ENCODE measurements at places on chromosomes 2 and 18.

DNA sequence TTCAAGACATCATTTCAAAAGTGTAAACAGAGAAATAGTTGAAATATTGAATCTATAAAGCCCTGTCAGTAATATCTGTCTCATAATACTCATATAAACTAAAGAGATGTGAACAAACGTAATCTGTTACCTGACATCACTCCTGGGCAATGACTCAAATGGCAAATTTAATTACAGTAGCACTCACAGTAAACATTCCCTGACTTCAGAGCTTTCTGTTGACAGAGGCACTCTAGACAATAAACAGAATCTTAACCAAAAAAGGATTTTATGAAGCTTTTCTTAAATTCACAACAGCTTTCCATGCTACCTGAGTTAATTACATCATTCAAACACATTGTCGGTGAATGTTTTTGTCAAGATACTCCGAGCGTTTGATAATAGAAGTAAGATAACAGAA, 128.1 kb upstream of the PDE1A start:
- DNase-seq: no peak

- no peak for DNase-seq
Observed at GRCh38 chr2:213863541-213863940, 547.3 kb upstream of the VWC2L start.

GRCh38 chr2:96121414-96121813, 5.0 kb upstream of the ADRA2B start:
- DNase-seq: no peak

DNA sequence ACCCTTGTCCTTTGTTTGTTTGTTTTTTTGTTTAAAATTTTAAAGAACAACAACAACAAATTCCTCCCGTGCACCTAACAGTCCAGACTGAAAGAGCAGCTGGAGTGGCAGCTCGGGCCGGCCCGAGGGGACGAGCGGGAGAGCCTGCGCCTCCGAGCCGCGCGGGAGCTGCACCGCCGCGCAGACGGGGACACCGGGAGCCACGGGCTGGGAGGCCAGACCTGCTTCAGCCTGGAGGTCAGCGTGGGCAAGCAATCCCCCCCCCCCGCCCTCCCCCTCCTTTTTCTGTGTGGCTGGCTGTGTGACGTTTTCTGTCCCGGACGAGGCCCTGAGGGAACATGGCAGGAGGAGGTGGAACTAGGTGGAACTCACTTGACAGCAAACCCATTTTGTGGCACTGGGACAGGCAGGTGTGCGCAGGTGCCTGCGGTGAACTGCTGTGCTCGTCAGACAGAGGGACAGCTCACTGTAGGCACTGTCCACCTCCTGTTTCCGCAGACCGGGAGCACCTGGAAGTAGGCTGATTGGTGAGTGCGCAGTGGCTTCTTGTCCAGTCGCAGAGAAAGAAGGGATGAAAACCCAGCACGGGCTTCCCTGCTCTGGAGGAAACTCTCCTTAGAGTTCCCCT, 80.6 kb downstream of the MTCL1 start:
- no peak for DNase-seq

DNA sequence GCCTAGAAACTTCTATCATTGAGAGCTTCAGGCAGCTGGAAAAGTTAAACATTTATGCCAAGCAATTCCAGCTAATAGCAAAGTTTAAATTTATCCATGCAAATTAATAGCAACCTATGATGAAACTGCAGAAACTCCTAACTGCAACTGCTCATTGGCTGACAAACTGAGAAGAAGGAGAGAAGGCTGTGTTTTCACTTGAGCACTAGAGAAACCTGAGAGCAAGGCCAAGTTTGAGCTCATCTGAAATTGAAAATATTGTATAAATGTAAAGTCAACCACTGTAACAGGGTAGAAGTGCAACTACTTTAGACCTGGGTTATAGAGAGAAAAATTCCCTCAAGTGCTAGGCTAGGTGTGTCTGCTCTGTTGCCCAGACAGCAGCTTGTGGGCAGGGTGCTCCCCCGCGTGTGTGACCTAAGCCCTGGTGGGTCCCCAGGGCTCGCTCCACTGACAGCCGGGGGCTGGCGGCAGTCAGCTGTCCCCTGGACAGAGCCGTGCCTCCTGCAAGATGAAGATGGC, 50.2 kb downstream of the CABYR start:
- DNase-seq: no peak

DNA sequence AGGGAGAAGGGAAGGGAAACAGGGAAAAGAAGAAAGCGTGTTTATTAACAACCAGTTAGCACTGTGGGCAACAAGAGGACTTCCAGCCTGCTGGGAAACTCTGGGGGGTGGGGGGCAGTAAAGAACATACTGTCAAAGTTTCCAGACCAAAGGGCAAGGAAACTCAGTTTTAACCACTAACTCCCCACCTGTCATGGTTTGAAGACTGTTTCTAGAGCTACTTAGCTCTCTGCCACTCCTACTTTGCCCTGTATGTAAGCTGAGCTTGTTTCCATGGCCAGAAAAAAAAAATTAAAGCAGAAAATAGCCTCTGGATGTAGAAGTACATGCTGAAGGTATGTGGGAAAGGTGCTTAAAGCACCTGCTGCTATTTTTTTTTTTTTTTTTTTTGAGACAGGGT, 11.0 kb upstream of the PTPN2 start:
- DNase-seq: no peak

DNA sequence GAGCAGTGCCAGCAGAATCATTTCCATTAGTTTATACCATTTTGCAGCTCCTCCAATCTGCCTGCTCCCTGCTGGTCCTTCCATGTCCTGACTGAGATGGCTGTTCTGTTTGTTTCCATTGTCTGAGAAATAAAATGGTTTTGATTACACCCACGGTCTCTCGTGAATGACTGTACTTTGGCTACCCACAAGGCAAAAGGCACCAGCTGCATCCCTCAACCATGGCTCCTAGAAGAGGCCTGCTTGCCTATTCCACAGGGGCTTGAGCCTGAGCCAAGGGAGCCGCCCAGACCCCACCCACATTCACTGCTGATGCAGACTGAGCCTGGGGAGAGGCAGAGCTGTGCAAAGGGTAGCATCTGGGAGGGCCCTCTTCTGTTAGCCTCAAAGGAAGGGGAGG, 31.2 kb downstream of the MARCHF4 start:
- peak; percentile 19 for DNase-seq

DNA sequence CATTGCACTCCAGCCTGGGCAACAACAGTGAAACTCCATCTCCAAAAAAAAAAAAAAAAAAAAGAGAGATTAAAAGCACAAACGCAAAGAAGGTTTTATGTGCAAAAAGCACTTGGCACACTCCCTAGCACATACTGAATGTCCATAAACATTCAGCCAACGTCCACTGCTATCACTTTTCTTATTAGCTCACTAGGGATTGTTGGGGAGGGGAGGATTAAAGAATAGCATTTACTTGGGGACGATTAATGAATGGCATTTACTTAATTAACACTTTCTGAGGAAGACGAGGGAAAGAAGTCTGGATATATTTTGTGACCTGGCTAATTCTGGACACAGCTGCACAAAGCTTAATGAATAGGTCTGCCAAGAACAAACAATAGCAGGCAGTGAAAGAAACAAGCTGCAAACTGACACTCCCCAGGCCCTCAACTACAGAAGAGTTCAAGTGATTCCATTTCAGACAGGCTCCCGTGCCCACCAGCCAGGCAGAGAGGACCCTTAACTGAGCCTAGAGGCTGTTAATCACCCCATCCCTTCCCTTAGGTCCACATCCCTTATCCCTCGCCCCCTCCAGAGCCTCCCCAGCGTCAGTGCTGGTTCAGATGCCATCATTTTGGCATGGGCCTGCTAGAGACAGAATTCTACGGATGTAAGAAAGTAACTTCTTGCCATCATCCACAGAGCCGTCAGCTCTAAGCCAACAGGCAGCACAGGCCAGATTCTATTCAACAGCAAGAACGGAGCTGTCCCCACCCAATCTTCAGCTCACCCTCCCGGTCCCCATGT, 7.4 kb downstream of the CYB5A start:
- DNase-seq: peak; percentile 66

DNA sequence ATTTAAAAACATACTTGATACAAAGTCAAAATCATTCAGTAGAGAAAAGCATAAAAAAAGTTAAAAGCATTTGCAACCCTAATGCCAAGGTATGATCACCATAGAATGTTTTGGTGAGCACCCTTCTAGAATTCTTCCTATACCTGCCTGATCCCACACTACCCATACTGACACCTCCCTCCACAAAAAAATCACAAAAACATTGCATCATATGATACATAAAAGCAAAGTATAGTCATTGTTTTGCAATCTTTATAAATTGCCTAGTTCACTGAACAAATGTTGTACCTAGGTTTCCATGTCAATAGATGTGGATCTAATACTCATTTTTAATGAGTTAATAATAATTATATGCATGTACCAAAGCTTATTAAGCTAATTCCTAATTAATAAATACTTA, 54.1 kb downstream of the SLC9A4 start:
- no peak for DNase-seq

GRCh38 chr18:26617151-26617554, 68.8 kb upstream of the KCTD1 start:
- no peak for DNase-seq

DNA sequence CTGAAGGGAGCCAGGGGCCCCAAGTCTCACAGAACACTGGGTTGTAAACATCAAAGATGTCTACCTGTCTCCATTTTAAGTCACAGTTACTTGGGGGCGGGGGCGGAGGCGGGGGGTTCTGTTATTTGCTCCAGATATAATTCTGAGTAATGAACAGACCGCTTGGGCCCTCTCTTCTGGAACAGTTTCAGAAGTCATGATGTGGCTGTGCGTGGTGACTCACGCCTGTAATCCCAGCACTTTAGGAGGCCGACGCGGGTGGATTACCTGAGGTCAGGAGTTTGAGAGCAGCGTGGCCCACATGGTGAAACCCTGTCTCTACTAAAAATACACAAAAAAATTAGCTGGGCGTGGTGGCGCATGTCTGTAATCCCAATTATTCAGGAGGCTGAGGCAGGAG, 157.9 kb upstream of the APCDD1 start:
- DNase-seq: no peak

- no peak for DNase-seq
Observed at GRCh38 chr18:44039826-44040225, 640.9 kb upstream of the SETBP1 start.

DNA sequence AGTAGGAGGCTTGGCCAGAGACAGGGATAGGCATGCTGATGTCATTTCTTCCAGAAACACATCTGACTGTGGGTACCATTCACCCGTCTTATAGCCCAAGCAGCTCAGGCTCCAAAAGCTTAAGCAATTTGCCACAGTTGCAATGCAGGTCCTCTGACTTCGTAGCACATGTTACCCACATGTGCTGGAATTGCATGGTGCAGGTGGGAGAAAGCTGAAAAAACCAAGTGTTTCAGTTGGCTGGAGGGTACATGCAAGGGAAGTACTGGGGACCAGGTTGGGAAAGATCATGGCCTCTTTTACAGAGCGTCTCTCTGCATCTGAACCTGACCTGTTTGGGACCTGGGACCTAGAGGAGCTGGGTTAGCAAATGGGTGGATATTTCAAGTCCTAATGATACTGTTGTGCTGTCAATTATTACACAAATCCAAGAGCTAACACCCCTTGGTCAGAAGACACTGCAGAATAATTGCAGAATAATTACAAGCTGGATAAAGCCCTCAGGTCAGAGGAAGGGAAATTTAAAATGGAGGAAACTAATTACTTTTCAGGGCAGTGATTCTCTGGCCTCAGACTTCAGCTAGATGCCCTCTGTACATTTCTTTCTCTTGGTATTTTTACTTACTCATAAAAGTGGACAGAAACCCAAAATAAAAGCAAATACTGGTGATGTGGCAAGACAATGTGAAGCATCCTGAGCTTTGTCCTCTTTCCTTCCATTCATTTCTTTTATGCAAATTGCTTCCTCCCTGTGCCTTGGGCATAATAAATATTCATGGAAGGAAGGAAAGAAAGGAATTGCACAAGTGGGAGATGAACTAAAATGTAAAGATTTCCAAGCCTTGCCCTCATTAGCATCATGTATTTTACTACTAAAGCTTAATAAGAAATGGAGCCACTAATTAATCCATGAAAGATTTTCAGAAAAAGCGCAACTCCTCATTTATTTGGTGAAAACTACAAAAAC, 45.6 kb upstream of the TTC39C start:
- DNase-seq: no peak

- DNase-seq: no peak
Observed at GRCh38 chr2:49801898-49802450, 647.7 kb upstream of the FSHR start.

DNA sequence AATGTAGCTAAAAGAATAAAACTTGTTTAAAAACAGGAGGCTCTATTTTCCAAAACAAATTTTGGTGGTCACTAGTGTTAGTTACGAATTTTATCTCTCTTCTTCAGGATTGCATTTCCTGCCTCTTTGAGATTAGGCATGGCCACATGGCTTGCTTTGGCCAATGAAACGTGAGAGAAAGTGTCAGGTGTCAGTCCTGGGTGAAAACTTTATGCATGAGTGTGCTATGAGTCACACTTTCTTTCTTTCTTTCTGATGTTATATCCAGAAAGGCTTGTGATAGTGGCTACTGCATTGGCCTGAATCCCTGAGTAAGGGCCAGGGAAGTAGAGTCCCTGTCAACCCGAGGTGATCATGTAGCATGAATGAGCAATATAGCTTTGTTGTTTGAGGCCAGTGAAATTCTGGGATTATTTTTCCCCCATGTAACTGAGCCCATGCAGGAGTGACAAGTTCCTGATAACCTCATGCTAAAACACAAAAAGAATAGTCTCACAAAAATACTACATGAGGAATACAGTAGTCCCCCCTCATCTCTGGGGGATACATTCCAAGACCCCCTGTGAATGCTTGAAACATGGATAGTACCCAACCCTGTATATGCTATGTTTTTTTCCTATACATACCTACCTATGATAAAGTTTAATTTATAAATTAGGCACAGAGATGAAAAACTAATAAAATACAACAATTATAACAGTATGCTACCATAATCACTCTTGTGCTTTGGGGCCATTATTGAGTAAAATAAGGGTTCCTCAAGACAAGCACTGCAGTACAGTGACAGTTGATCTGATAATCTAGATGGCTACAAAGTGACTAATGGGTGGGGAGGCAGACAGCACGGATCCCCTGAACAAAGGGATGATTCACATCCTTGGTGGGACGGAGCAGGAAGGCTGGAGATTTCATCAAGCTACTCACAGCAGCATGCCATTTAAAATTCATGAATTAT, 109.5 kb downstream of the CDC42EP3 start:
- no peak for DNase-seq

All from NCI-H1092 (cell line).